Non-pigmented ciliary epithelial cell (primary cell): ENCODE measurements at places on chromosomes 1 and 21.

DNA sequence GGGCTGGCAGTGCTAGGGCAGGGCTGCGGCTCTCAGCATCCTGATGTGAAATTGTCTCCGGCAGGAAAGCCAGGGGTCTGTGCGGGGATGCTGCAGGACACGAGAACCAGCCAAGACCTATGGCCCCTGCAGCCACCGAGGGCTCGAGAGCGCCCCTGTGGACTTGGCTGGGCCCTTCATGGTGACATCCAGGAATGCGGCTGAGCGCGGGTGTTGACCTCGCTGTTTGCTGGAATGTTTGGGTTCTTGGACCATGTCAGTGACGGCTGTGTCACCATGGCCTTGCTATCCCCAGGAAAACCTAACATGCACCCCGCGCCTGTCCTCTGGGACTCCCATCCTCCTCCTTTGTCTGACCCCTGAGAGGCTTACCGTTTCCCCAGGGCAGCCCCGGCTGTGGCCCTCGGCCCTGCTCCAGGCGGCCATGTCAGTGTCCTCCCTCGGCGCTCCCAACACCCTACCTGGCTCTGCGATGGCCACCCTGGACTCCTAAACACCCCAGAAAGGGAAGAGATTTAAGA, 14.3 kb upstream of the C1orf174 start:
- no peak for DNase-seq

DNA sequence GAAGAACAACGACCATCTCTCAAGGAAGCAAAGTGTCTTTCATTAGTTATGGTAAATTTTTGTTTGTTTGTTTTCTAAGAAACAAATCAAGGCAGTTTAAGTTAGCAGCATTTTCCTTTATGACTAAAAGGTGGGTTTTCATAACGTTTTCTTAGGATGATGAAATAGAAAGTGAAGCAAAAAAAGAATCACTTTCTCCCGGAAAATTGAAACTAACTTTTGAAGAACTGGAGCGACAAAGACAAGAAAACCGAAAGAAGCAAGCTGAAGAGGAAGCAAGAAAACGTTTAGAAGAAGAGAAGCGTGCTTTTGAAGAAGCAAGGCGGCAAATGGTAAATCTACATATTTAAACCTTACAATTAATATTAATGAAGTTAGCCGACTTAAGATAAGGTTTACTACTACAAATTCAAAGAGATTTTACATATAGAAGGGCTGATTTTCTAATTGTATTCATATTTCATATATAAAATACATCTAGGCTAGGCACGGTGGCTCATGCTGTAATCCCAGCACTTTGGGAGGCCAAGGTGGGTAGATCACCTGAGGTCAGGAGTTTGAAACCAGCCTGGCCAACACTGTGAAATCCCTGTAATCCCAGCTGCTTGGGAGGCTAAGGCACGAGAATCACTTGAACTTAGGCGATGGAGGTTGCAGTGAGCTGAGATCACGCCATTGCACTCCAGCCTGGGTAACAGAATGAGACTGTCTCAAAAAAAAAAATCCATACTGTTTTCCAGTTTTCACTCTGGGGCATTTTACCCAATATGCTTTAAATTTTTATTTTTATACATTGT, 38.3 kb downstream of the NEXN start:
- DNase-seq: no peak

DNA sequence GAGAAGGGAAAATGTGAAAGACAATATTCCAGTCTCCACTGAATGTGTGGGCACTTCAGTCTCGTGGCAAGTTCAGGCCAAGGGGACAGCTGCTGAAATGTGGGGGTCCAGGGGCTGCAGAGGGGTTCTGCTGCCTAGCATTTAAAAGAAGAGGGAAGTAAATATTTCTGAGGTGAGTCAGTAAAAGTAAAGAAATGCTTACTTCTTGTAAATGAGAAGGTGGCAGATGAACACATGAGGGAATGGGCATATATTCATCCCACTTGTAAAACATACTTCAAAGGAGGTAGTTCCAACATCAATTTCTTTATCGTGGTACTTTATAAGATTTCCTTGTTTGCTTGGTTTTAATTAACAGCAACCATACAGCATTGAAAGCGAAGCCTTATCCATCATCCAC, 63.1 kb upstream of the HIVEP3 start:
- no peak for DNase-seq

DNA sequence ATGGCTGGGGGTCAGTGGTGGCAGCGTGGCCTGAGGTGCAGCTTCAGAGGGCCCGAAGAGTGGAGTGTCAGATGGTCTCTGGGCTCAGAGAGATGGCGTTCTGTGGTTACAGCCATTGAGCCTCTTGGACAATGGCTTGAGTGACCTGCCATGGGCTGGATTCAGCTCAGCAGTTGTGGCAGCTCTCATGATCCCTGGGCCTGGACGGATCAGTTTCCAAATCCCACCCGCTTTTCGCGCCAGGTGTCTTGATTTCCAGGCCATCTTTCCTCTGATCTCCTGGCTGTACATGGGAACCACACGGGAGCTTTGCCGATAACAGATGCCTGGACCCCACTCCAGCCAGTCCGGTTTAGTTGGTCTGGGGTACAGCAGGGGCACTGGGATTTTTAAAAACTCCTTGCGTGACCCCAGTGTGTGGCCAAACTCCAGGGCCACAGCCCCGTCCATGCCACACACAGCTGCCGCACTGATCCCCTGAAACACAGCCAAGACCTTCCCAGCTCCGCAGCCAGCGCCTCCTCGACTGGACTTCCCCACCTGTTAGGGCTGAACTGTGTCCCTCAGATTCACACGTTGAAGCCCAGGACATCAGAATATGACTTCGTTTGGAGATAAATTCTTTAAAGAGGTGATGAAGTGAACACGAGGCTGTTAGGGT, 67.9 kb downstream of the ATP5PO start:
- DNase-seq: no peak

DNA sequence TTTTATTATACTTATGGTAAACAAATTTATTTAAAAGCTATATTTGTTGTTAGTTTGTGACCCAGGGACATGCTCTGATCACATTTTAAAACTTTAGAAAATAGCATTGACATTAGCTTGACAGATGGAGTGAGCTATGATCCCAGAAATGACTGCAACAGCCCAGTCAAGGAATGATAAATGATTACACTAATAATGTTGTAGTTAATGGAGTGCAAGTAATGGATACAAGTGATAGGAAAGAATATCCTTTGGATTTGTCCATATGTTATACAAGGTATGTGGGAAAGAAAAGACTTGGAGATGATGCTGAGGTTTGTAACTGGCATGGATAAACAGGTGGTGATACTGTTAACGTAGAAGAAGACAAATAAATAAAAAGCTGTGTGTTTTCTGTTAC, 1908.7 kb downstream of the MRPL39 start:
- DNase-seq: no peak
